Neuronal stem cell (in vitro differentiated cells): ENCODE measurements at places on chromosomes 7 and 10.

DNA sequence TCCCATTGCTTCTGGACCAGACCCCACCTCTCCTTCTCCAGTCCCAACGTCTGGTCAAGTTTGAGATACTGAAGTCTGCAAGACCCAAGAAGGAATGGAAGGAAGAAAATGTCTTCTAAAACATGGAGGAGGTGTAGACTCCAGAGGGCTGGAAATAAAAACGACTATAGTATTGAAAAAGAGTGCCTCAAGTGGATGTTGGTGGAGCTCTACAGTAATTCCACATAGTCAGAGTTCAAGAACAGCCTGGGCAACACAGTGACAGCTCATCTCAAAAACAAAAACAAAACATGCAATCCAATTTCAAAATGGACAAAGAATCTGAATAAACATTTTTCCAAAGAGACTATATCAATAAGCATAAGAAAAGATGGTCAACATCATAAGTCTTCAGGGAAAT, 2.3 kb upstream of the PCGF6 start:
- no peak for DNase-seq

DNA sequence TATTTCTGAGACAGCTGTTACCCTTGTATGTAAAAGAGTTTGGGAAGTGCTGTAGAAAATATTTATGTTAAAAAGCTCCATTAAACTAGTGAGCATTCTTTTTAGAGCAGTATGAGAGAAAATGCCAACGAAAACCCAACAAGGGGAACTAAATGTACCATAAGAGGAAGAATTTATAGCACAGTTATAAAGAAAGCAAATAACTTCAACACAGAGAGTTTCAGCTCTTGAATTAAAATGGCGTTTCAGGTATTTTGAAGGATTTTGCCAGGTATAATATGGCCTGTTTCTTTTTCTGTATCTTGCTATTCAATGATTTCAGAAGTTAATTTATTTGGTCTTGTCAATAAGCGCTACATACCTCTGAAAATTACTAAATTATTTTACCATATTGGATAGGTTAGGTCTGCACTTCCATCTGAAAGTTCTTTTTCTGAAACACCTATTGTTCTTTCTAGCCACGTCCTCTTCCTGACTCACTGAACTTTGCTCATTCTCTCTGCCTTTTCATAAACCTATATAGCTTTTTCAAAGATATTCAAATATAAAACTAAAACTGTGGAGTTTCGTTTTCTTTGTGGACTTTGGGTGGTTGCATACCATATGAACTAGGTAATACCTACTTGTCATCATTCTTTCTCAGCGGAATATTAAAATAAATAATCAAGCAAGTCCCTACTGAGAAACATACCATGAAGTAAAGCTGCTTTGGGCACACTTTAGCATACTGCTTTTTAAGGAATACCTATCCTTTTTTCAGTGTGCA, 136.1 kb downstream of the SEMA3A start:
- DNase-seq = no peak

DNA sequence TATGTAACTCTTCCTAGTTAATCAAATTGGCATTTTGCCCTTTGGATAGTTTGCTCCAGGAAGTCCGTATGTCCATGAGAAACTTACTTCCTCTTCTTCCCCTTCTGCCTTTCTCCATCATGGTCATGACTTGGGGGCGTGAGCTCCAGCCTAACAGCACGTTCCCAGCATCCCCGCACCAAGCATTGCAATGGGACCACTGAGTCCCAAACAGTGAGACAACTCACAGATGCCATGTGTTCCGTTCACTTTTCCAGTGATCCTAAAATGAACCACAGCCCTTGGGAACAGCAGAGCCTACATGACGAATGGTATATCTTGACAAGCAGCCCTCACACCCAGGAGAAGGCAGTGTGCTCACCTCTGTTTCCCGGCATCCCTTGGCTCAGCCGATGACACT, 10.7 kb downstream of the BTBD16 start:
- no peak for DNase-seq

DNA sequence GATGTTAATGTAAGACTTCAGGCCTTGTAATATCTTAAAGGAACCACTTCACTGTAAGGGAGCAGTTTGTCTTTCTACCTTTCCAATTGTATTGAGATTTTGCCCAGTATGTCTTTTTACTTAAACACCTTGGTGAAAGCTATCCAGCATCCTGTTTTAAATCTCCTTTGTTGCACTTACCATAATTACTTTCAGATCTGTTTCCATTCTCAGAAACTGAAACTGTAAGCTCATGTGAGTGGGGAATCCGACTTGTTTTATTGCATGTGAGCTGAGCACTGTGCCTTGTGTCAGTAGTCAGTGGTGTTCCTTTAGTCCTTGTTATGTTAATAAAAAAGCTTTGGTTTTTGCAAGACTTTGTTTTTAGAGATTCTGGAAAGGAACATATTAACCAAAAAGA, 42.2 kb downstream of the BMPR1A start:
- no peak for DNase-seq

GRCh38 chr10:28434063-28434462, 98.9 kb upstream of the WAC start:
- DNase-seq = no peak

DNA sequence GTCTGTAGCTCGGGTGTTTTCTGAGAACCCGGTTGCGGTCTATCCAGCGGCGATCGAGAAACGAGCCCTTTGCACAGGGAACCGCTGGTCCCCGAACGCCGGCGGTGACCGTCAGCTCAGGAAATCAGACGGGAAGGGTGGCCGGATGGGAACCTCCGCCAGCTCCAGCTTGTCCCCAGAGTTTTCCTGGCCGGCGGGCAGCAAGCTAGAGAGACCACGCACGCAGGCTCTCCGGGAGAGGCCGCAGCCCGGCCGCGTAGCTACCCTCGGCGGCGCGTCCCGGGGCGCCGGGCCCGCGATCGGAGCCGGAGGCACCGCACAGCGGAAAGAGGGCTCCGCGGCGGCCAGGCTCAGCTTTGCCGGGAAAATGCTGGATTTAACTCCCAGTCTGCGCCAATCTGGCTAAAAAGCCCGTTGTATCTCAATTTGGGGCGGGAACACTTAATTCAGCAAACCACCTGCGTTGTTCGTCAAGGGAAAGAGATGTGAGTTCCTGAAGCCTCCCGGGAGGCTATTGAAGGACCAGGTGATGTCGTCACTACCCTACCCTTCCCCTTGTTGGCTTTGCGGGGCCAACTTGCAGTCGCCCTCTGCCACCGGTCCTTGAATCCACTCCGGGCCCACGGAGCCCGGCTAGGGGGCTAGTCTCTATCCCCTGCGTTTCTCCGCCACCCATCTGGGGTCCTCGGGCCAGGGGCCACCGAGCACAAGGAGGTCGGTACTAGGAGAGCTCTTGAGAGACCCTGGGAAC, 859 bp upstream of the CH25H start:
- DNase-seq = peak; percentile 30

DNA sequence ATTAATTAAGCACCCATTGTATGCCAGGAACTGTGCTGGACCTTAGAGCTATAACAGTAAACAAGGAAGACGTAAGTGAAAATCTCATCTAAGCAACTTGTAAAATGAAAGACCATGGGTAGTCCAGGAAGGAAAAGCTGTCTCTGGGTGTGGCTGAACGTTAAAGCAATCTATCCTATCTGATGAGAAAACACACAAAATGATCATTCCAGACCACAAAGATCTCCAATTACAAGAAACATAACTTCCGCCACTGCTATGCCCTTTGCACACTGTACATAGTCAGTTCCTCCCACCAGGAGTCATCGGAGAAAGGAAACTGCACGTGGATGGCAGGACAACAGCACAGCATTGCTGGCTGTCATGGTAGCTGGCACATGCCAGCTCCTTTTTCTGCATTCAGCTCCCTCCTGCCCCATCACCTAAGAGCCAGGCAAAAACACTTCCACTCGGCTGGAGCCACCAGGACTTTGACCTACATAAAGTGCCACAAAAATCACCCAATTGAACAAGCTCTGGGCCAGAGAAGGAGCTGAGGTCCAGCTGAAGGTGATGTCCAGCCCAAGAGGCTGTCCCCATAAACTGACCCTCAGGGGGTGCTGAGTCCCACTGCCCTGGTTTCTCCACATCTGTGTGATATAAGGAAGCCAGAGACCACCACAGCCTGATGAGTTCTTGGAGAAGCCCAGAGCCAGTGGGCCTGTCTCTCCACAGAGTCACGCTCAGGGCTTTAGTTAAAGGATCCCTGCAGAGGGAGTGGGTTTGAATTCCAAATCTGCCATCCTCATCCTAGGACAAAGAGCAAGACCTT, 56.4 kb downstream of the STEAP1B start:
- no peak for DNase-seq

- no peak for DNase-seq
Measured at GRCh38 chr10:106399112-106399511, 765.4 kb downstream of the SORCS1 start.

DNA sequence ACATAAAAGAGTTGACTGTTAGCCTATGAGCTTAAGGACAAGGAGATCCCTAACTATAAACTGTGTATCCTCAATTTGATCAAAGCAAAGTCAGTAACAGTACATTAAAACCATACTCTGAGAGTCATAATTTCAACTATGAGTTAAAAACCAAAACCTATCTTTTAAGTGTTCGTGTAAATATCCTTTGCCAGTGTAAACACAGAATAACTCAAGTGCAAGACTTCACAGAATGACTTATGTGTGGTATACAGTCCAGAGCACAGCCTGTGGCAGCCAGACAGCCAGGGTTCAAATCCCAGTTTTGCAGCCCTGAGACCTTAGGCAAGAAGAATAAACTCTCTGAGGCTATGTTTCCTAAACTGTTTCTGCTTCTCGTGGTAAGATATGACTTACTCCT, 30.3 kb upstream of the NEBL start:
- no peak for DNase-seq

DNA sequence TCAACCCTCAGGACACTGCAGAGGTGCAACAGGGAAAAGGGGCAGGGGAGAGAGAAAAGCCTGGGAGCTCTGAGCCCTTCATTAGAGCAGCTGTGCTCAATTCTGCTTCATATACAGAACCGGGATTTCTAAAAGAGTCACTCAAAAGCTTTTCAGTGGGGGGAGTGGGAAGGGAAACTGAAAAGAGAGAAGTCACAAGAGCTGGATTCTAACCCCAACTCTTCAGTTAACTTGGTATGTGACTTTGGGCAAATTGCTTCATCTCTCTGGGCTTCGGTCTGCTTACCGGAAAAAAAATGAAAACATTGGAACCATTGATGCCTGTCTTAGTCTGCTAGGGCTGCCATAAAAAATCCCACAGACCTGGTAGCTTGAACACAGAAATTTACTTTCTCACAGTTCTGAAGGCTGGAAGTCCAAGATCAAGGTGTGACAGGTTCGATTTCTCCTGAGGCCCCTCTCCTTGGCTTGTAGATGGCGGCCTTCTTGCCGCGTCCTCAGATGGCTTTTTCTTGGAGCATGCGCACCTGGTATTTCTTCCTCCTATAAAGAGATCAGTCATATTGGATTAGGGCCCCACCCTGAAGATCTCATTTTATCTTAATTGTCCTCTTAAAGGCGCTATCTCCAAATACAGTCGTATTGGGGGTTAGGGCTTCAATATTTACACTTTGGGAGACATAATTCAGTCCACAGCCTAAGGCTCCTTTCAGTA, 118.3 kb upstream of the KMT2E start:
- DNase-seq = no peak

GRCh38 chr7:148914208-148914777, 30.2 kb upstream of the EZH2 start:
- DNase-seq = no peak

DNA sequence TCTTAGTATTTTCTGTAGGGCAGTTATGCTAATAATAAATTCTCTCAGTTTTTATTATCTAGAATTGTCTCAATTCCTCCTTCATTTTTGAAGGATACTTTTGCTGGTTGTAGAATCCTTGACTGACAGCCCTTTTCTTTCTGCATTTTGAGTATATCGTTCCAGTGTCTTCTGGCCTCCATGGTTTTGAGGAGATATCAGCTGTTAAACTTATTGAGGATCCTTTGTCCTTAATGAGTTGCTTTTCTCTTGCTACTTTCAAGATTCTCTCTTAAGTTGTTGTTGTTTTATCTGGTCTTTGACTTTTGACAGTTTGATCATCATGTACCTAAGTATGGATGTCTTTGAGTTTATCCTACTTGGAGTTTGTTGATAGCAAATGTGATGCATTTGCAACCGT, 8.9 kb upstream of the GJC3 start:
- DNase-seq = no peak

- no peak for DNase-seq
Measured at GRCh38 chr10:22437620-22438588, 92.6 kb downstream of the SPAG6 start.

GRCh38 chr7:141634065-141634464, 67.9 kb downstream of the DENND11 start:
- DNase-seq = no peak

DNA sequence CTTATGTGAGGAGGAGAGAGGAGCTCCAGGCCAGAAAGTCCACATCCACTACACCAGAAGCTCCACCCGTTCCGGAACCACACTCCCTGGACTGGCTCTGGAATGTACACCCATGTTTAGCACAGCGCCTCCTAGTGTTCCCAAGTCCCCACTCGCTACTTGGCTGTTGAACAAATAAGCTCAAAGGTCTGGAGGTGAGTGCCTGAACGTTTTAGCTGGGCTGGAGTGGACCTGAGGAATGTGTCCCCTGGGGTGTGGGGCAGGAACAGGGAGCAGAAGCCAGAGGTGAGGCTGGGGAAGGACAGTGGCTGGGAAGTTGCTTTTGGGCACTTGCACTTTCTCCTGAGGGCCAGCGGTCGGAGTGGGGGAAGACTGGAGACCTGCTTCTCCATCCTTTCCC, 164.1 kb upstream of the CDCA7L start:
- no peak for DNase-seq

GRCh38 chr10:120494313-120494710, 37.3 kb downstream of the PLPP4 start:
- DNase-seq = no peak

GRCh38 chr7:145915679-145916078, 200.9 kb upstream of the CNTNAP2 start:
- no peak for DNase-seq

GRCh38 chr7:132618956-132619305, 42.7 kb upstream of the PLXNA4 start:
- DNase-seq = no peak

- DNase-seq = no peak
Measured at GRCh38 chr10:30383356-30383755, 34.3 kb upstream of the MTPAP start.

GRCh38 chr7:92205987-92206386, 27.0 kb upstream of the LRRD1 start:
- no peak for DNase-seq

DNA sequence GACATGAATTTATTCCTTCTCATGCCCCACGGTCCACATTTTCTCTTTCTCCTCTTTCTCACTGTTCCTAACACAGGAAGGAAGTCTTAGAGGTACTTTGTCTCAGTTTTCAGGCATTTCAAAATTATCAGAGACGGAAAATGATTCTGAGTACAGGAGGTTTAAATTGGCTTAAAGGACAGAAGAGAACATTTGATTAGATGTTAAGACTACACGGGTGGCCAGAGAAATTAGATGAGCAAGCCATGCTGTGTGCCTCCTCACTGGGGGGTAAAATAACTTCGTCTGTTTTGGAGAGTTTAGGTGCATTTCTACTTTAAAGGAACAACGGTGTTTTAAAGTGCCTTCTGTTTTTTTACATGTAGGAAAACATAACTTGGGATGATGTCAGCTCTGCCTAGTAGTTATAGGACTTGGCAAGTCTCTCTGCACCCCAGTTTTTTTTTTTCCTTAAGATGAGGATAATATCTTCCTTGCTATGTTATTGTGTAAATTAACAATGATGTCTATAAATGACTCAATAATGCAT, 66.9 kb downstream of the MCMBP start:
- no peak for DNase-seq

- DNase-seq = no peak
Measured at GRCh38 chr7:154985230-154985629, 17.7 kb downstream of the PAXIP1 start.
